T-helper 2 cell treated with Interferon-gamma antibody and Interleukin-4, amounts not matched to agents 5 μg/mL and 100 μg/mL, for 36 hours (primary cell): ENCODE measurements at places on chromosomes 12 and 14.
A peak's percentile ranks its signal among the peaks of the same experiment; 100 is the strongest.

GRCh38 chr14:54599966-54600716 lies 33.2 kb downstream of the SAMD4A start:
- no peak for DNase-seq

DNA sequence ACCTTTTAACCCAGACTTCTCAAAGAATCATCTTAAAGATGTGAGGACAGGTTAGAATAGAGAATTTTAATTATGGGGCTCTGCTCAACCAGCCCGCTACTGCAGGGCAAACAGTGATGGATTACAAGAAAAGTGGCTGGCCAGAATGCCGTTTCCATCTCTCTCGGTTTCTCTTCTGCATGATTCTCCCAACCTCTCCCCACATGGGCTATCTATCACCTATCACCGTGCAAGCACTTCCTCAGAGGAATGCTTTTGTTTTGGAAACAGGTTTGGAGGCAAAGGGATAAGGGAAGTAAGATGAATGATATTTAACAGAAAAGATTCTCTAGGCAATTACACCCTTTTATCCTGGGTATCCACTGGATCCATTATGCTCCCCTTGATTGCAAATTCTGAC lies 37.4 kb upstream of the PHC1 start:
- DNase-seq: no peak

GRCh38 chr12:116461060-116461459 lies 98.1 kb upstream of the MAP1LC3B2 start:
- DNase-seq: no peak

GRCh38 chr12:55659486-55660385 lies 23.0 kb downstream of the OR10P1 start:
- no peak for DNase-seq

DNA sequence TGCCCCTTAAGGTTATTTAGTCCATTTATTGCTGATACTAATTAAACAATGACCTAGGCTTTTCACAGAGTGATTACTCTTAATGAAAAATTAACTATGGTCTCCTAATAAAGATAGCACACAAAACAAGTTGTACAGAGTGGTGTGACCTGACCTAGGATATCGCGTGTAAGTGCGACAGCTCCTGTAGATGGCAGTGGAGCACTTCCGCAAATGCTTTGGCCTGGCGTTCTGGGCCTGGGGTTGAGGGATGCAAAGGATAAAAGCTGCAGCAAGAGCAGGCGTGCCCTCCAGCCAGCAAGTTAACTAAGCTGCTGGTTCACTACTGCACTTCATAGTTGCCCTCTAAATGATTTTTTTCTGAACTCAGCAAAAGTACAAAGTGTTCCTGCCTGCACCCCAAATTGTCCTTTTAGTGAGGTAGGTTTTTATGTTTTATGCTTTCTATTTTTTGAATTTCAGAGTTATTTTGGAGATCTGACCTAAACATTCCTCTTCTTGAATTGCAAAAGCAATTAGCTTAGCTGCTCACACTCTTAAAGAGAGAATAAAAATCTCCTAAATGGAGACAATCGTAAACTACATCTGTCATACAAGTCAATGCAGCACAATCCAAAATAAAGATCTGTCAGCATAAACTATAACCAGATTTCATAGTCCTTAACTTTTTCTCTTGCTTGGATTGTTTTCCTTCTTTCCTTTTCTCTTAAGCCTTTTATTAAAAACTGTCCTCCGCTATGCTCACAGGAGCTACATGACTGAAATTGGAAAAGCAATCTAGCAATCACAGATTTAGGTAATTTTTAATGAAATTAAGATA lies 379.6 kb downstream of the LRIG3 start:
- DNase-seq: peak; percentile 15

GRCh38 chr12:57615637-57616036 lies 4.4 kb downstream of the ARHGEF25 start:
- DNase-seq: no peak

DNA sequence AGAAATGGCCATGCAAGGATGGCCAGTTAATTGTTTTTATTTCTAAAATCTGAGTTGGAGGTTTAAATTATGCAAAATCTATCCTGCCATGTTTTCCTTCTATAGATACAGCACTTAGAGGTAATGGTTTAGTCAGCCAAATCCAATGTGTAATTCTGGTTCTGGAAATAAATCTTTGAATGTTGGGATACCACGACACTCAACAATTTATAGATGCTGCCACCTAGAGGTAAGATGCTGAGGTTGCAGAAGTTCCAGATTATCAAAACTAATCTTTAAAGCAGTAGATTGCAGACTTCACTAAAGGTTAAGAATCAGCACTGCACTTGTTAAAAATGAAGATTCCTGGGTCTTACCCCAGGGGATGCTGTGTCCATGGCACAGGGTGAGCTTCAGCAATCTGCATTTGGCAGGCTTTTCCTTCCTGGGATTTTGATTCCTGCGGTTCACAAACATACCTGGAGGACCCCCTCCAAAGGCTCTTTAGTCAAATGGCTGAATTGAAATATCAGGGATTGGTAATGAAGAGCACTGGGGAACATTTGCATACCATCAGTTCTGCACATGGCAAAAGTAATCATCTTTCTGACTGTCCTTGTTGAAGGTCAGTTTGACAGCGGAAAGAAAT lies 53.4 kb upstream of the ANO4 start:
- no peak for DNase-seq

- DNase-seq: no peak
Measured at GRCh38 chr12:104656383-104656782, 199.6 kb downstream of the CHST11 start.

GRCh38 chr12:102509123-102509626 lies 28.8 kb upstream of the IGF1 start:
- DNase-seq: no peak

DNA sequence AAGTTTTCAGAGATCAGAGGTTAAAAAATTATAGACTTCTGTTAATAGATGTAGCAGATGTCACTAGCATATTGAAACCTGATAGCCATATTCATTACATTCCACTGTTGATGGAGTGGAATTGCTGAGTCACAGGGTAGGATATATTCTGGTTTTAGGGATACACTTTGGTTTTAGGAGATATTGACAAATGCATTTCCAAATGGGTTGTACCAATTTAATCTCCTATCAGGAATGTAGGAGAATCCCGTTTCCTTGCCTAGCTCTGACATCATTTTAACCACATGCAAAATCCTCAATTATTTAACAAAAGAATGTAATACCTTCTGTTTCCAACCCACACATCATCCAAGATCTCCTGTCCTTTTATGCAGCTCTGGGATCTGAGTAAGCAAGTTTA lies 30.7 kb upstream of the ESR2 start:
- no peak for DNase-seq

- peak; percentile 43 for DNase-seq
Measured at GRCh38 chr12:10153271-10154144, 18.4 kb downstream of the OLR1 start.

DNA sequence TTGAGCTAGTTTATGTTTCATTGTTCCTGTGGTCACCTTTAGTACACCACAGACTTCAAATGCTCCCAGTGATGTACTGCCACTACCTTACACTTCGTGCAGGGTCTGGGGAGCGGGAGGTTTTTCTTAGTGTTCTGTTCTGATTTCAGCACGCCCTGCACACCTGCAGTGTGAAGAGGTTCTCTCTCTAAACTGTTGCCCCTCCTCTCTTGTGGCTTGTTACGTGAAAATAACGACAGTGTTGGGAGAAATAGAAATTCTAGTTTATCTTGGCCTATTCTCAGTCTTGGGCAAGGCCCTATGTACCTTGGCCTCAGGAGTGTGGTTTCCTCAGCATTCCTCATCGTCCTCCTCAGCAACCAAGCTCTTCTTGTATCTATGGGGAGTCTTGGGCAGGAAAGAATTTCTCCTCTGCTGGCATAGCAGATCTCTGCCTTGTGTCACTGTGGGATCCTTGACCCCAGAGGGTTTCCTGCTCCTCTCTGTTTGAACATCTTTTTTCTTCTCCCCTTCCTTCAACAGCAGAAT lies 48.6 kb downstream of the EIF2S3B start:
- no peak for DNase-seq

DNA sequence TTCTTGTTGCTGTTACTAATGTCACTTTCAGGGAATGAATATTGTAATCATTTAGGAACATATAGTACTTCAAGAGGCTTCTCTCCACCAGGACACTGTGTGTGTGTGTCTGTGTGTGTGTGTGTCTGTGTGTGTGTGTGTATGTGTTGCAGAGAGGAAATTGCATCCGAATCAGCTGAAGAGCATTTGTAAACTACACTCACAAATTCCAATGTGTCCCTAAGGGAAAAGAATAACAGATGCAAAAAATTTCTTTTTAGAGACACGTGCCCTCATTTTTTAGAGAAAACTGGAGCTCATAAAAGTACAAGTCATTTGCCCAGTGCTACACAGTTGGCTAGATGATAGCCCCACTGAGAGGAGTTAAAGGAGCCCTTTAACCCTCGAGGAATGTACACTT lies 168.8 kb downstream of the ANO4 start:
- DNase-seq: no peak

DNA sequence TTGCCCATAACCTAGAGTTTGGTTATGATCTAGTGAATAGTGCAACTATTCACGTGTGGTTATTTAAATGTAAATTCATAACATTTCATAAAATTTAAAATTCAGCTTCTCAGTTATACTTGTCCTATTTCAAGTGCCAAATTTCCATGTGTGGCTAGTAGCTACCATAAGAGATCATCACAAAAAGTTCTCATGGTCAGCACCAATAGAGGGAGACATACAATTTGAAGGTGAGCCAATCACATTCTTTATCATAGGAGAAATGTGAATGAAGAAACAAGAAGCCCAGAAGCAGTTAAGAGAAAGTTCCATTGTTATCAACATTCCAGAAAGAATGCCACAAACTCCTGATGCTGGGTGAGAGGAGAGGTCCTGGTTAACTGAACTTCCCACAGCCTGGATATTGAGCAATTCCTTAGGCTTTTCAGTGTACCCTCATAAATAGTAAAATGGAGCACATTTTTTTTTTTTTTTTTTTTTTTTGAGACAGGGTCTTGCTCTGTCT lies 892.9 kb upstream of the USP15 start:
- DNase-seq: no peak

DNA sequence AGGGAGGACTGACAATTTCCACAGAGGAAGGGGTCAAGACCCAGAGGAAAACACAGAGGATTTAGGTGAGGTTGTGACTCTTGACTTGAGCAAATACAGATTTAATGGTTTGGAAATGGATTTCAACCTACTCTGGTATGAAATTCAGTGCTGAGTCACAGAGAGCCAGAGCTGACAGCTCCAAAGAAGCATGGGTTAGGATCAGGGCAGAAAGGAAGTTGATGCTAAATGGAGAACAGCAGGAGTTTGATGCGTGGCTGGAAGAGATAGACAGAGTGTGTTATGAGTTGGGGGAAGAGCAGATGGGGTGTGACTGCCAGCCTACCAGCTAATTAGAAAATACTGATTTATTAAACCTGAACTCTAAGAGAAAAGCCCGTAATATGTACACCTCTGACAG lies 272.6 kb downstream of the FOXG1 start:
- no peak for DNase-seq

DNA sequence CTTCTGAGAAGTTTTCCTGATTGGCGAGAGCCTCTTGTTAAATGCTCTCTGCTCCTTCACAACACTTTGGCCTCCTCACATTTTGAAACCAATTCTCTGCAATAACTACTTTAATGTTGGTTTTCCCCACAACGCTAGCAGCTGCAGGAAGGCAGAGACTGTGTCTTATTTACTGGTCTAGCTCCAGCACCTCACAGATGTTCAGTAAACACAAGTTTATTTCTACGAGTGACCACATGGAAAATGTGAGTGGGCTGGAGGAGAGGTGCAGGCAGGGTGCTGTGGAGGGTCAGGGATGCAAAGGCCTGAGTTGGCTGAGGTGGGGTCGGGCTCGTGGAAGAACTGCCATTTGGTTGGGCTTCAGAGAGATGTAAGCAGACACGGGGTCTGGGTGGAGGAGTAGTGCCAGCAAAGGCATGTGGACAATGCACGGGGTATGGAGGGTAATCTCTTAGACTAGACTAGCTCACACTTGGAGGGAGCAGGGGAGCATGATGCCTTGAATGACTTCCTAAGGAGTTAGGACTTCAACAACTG lies 117.4 kb upstream of the RTL1 start:
- no peak for DNase-seq

DNA sequence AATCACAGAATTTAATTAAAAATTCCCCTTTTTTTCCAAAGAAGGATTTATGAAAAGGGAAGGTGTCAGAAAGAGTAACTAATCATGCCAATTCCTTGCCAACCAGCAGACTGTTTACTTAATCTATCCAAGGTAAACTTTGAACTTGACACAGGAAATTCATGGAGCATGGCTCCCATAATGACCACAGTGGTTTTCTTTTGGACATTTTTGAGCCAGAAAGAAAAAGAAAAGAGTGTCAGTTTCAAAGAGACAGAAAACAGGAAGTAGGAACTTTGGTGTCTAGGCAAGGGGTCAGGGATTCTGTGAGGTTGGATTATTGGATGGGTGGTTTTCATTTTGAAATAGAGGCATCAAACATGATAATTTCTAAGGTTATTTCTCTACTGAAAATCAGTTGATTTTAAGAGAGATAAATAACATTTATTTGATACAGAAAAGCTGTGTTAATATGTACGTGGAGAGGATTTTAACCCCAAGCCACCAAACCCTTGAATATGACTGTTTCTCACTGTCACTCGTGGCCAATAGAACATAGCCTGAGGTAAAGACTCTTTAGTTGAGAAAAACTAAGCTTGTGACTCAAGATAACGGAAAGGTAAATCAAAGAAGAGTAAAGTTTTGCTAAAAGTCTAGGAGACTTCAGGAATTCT lies 196.1 kb downstream of the TTC6 start:
- no peak for DNase-seq

DNA sequence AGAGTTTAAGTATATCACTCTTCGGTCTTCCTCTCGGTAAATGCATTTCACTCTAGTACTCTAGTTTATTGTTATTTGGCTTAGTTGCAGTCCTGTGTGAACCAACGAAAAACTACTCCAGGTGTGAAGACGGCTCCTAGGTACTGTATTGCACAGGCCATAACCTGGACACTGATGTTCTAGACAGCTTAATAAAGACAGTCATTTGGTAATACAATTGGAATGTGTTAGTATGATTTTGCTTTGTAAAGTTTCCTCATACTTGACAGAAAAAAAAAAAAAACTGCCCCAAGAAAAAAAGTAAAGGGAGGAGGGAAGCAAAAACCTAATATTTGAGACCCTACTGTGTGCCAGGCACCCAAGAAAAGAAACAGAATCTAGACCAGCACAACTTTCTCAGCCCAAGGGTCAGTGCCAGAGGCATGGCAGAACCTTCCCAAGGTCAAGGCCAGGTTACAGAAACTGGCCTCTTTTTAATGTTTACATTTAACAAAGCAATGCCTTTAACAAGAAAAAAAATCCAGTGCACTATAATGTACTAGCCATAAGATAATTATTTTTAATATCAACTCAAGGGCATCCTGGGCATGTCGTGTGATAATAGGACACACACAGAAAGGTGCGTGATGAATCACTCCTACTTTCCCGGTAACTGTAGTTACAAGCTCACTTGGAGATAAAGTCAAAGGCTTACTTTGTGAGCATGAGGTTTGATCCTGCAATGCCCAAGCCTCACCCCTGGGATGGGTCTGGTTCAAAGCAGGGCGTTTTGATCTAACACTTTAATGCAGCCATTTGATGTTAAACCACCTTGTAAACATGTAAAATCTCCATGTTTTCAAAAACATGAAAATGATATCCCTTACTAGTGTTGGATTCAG lies 110.6 kb downstream of the BMP4 start:
- no peak for DNase-seq
